NCI-H2029 treated with DMSO at 0.1 percent for 48 hours (cell line): ENCODE measurements at places on chromosomes 12 and 14.

DNA sequence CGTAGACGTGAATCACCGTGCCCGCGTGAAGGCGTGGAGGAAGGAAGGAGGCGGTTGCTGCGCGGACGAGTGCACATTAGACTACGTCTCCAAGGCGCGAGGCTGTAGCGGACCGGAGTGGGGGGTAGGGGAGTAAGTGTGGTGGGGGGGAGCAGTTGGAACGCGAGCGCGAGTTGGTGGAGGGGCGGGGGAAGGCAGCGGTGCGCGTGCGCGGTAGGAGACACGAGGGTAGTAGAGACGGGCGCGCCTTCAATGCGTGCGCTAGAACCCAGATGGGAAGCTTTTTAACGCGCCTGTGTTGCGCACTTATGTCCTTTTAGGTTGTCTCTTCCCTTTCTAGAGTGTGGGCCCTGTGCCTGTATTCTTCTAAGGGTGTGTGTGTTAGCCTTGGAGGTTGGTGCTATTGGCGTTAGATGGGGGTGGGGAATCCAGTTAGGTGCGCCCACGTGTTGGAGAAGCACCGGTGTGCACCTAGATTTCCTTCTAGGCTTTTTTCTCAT, 604 bp downstream of the EIF4B start:
- DNase-seq = peak; percentile 70

- no peak for DNase-seq
Observed at GRCh38 chr14:33964599-33965317, 13.9 kb upstream of the EGLN3 start.

DNA sequence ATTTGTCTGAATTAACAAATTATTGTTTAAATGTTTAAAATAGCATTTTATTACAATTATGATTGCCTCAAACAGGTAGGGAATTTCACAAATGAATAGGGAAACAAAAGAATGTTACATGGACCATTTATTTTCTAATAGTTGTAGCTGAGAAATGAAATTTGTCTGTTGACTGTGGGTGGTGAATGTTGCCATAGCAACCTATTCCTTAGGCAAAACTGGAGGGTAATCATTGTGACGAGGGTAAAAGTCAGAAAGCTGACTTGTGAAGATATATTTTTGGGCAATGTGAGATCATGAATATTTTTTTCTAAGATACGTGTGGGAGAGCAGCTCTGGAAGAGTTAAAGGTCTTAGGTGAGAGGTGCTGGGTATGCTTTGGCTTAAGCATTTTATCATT, 24.2 kb upstream of the CLEC14A start:
- no peak for DNase-seq

DNA sequence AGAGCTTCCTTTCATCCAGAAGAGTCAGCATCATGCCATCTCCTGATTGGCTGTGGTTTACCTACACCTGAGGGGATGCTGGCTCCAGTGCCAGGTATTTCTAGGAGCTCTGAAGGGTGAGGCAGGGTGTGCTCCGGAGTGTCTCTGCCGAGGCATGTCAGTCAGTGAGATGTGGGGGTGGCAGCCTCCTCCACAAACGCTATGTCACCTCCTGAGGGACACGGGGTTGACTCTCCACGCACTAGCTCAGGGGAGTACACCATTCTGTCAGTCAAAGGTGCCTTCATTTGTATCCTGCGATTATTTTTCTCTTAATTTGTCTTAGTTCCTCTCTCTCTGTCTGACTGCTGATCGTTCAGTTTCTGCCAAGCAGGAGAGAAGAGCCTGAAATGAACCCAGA, 604.5 kb downstream of the VRK1 start:
- DNase-seq = no peak

DNA sequence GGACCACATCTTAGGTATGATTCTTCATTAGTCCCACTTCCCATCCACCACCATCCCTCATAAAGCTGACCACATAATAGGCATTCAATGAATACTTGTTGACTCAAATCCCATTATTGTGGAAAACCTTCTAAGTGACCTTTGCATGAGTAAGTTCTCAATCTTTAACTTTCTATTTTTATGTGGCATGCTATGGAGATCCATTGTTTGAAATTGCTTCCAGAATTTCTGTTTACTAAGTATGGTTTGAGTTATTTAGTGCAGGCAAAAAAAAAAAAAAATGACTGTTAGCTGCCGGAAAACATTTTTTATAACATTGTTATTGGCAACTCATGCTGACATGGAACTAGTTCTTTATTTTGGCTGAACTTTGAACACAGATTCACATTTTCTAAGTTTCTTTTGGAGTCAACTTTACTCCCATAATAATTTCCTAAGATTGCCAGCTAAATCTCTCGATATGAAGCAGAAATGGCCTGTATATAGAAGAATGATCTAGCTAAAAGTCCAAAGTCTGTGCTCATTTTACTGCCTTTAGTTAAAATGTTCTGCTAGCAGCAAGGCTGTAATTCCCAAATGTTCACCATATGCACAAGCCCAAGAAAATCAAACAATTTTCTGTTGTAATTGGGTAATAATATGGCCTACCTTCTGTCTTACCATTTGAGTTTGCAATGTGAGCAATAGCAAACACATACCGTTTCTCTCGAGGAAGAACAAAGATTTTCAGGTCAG, 77.9 kb downstream of the PTGER2 start:
- no peak for DNase-seq

GRCh38 chr14:101129521-101130167, 226.1 kb upstream of the RTL1 start:
- DNase-seq = no peak

DNA sequence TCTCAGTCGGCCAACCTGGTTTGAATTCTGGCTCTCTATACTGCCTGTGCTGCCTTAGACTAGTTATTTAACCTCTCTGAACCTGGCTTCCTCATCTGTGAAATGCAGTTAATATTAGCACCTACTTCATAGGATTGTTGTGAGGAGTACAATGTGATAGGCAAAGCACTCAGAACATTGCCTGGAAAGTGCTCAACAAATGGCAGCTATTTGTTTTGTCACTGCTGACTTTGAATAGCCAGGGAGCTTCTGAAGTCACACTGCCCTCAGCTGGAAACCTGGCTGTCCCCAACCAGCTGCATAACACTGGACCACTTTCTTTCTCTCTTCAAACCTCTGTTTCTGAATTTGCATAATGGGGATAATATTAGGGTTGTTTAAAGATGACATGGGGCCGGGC, 9.6 kb downstream of the TMEM30B start:
- no peak for DNase-seq

- DNase-seq = no peak
Observed at GRCh38 chr12:96454396-96454795, 35.0 kb upstream of the CFAP54 start.

DNA sequence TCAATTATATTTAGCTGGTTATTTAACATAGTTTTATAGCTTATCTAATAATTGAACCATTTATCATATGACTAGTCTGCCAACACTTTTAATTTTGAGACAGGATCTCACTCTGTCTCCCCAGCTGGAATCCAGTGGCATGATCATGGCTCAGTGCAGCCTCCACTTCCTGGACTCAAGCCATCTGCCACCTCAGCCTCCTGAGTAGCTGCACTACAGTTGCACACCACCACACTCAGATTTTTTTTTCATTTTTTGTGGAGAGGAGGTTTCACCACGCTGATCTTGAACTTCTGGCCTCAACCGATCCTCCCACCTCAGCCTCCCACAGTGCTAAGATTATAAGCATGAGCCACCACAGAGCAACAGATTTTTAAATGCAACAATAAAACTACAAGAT, 151.4 kb upstream of the MDGA2 start:
- DNase-seq = no peak

DNA sequence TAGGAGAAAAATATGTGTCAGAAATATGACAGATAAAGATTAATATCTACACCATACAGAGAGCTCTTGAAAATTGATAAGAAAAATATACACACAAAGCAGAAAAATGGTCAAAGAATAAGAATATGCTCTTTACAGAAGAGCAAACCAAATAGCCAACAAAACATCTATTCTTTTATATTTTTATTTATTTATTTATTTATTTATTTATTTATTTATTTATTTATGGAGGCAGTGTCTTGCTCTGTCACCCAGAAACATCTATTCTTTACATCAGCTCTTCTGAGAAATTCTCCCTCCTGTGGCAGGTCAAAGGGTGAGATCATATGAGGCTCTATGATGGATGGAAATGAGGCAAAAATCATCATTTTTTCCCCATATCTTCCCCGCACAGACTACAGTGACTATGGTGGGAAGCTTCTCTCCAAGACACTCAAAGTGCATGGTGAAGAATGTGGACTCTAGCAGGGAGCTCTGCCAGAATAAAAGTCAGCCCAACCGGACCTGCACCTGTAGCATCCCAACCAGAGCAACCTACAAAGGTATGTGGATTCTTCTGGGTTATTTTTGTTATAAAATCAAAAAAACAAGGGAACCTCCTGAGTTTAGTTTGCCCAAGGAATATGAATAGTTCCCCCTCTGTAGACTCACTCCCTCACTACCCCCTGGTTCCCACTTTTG, 71.4 kb downstream of the PLXNC1 start:
- DNase-seq = no peak

- DNase-seq = no peak
Observed at GRCh38 chr14:65879248-65880009, 466.9 kb downstream of the FUT8 start.

DNA sequence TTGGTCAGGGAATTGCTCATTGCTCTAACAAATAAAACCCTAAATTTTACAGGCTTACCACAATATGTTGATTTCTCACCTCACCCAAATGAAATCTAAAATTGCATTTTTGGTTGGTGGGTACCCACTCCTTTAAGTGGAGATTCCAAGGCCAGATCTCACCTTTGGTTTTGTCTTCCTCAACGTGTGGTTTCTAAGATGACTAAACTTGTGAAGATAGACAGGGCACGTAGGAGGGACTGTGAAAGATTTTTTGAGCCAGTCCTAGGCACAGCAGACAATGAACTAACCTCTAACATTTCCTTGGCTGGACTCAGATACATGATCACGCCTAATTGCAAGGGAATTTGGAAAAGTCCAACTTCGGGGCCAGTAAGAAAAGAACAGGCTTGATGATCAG, 1003.9 kb downstream of the FLRT2 start:
- DNase-seq = no peak

DNA sequence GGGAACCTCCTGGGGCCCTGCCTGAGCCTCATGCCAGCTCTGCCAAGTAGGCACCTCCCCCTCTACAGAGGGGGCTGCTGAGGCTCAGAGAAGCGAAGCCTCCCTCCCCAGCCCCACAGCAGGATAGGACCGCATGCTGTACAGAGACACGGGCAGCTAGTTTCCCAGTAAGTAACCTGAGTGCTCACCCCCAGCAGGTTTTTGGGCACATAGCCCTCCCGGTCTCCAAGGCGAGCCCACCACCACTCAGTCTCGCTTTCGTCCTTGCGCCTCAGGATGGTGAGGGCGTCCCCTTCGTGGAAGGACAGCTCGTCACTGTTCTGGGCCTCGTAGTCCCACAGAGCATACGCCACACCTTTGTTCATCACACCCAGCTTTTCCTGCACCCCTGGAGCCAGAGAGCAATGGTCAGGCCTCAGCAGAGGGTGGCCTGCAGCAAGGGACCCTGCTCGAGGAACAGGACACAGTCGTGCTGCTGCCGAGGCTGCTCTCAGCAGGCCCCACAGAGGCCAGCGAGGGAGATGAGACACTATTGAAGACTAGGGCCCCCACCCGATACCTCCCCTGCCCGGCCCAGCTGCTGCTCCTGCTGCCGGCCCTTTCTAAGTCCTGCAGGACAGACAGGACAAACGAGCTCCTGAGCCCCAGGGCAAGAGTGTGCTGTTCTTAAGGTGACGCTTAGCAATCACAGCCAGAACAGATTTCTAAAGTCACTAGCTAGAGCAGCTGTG, 20.4 kb downstream of the ZFYVE21 start:
- DNase-seq = no peak

DNA sequence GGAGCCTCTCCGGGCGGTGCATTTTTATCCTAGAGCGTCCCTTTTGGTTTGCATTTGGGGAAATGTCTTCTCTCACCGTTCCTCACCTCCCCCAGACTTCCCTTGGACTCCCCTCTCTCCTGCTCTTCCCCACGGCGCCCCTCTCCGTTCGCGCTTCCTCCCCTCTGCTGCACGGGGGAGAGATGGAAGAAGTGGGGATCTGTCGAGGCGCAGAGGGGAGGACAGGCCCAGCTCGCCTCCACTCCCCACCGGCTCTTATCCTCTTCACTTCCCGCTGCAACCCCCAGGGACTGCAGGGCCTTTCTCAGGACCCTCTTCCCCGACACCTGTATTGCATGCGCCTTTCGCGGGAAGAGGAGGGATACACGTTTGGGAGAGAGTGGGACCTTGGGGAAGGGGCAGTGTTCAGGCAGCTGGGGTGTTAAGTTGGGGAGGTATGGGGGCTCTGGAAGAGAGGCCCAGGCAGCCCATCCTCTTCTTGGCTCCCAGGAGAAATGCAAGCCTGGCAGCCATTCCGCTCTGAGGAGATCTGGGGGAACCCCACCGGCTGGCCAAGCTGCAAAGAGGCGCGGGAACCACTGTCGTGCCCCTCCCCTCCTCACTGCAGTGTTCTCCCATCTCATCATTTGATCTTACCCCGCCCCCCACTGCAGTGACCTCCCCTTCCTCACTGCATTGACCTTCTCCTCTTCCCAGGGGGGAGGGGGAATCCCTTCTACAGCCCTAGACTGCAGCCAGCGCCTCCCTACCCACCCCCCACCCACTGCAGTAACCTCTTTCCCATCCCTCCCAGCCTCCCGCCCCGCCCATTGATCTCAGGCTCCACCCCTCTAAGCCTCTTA, 788 bp downstream of the ENO2 start:
- no peak for DNase-seq

GRCh38 chr12:32397696-32398095, 1.7 kb upstream of the FGD4 start:
- DNase-seq = peak; percentile 78

GRCh38 chr12:42589465-42590329, at the start of gene PRICKLE1:
Gene PRICKLE1, minus strand, starts transcription at chr12:42589746. Its CDS starts 117,230 bp downstream, at chr12:42472516.
- no peak for DNase-seq

GRCh38 chr12:106345746-106346145, 11.8 kb upstream of the POLR3B start:
- no peak for DNase-seq

- no peak for DNase-seq
Observed at GRCh38 chr14:45558183-45558582, 305.2 kb upstream of the MIS18BP1 start.

DNA sequence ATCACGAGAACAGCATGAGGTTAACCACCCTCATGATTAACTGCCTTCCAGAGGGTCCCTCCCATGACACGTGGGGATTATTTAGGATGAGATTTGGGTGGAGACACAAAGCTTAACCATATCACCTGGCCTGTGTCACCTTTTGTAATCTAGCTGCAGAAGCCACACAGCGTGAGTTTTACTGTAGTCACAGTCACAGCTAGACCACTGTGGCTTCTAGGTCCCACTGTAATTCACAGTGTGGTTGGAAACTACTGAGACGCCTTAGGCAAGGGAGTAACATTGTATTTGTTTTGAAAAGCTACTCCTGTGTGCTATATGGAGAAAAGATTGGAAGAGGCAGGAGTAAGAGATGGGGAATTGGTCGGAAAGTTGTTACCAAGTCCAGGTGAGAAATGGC, 46.3 kb upstream of the ASPG start:
- no peak for DNase-seq

GRCh38 chr14:69059658-69060623, 80.8 kb upstream of the ACTN1 start:
- no peak for DNase-seq

GRCh38 chr14:71651228-71651627, 281.0 kb upstream of the RGS6 start:
- DNase-seq = no peak
